Activated CD4-positive, alpha-beta T cell treated with anti-CD3 and anti-CD28 coated beads, Interleukin-2, amount 50 U/mL, for 24 hours (primary cell): ENCODE measurements at places on chromosomes 5 and 9.

DNA sequence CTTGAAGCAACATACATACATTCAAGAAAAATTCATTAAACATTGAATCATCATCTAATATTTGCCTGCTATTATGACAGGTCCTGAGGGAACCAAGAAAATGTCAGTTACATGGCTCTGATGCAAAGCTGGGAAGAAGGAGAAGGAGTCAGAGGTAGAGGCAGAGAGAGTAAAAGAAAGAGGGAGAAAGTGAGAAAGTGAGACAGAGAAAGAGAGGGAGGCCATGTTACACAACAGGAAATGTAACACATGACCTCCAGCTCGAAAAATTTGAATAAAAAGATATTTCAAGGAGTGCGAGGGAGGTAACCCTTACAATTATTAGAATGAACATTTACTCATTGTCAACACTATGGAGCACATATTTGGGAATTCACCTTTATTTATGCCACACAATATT is 189.7 kb downstream of the PDE4D start:
- no peak for DNase-seq

DNA sequence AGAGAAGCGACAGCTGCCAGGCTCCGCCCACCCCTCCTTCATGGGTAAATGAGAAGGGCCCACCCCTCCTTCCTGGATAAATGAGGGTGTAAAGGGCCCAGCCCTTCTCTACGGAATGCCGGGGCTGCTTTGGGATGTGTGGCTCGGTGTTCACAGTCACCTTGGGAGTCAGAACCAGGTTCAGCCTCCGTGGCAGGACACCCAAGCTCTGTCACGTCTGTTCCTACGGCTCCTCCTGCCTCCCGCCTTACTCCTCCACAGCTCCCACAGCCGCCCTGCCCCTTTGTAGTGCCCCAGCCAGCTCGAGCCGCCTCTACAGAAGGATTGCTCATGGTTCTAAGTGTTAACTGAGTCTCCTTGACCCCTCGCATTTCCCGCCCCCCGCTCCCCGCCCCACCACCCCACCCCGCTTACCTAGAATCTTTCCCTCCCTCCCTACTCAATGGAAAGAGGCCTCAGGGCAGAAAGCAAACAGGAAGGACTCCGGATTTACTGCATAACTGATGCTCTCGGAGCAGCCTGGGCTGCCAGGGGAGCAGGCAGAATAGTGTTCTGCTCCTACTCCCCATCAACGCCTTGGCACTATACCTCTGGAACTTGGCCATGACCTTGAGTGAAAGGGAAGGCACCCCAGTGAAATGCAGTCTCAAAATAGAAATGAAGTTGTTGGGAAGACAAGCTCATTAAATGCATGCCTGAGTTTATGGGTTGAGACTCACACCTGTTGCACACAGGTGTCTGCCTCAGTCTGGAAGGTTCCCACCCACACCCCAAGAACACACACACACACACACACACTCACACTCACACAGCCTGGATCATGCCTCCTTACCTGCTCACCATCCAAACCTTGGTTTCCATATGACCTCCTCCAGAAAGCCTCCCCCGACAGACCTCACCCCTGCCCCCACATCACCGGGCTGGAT is 59.6 kb downstream of the NEURL1B start:
- no peak for DNase-seq

DNA sequence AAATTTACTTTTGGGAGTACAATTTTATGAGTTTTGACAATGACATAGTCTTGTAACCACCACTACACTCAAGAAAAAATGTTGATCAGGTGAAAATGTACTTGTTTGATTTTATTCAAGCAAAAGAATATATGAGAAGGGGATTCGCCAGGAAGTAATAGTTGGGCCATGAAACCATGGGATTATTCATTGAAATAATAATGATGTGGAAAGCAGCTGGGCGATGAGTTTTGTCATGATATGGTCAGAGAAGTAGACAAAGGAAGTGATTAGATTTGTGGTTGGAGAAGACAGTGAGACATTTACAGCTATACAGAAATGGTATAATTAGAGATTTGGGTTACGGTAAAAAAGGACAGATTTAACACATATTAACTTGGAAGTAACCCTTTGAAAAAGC is 11.2 kb downstream of the HMGCR start:
- no peak for DNase-seq

DNA sequence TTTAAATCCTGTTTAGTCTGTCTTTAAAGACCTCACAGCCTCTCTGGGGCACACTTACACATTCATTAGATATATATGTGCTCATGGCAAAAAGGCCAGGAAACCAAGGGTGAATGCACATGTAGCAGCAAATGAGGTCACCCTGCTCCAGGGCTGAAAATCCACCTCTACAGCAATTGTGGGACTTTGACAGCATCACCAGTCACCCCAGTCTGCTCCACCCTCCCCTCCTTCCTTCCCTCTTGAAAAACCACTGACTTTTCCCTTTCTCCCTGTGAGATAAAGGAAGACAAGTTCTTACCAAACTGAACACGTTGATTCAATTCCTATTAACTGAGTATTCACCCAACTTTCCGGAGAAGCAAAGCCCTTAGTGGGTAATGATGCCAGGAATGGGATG is 15.2 kb upstream of the SH3RF2 start:
- DNase-seq: no peak

DNA sequence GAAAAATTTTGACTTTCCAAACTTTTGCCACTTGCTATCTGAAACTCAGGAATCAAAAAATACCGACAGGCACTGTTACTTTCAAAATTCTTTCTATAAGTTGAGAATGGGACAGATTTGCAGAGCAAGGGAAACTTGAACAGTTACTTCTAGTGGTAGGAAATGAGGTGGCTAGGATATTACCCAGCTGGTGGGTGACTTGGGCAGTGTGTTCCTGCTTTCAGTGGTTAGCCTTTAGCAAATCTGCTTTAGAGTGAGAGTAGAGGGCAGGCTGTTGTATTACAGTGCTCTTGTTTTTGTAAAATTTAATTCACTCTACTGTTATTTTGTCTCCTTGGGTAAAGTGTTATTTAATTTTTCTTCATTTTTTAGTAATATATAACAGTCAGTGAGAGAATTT is 40.2 kb upstream of the ROPN1L start:
- no peak for DNase-seq

DNA sequence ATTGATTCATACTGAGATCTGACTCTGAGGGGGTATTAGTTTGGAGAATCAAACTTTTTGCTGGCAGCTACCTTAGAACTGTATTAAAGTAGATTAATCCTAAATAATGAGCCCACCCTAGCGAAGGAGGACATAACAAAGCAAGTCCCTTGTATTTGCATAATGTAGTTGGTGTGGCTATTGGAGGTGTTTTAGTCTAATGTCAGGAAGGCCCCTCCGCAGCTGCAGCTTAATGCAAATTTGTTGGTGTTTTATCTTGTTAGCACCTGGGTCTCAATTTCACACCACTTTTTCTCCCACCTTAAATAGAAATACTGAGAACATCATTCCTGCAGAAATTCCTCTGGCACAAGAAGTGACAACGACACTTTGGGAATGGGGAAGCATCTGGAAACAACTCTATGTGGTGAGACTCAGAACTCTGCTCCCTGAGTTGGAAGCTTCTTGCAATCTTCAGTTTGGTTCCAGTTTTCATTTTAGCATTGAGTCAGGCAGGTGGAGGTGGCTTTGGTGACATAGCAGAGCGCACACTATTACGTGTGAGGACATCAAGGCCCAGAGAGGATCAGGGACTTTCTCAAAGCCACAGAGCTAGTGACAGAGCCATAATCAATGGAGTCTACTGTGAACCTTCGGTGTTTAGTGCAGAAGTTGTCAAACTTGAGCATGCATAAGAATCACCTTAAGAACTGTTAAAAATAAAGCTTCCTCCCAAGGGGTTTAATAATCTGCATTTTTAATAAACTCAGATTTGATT is 33.9 kb downstream of the DOCK2 start:
- DNase-seq: no peak

- DNase-seq: no peak
Observed at GRCh38 chr9:30815585-30815984, 1568.9 kb upstream of the ACO1 start.

DNA sequence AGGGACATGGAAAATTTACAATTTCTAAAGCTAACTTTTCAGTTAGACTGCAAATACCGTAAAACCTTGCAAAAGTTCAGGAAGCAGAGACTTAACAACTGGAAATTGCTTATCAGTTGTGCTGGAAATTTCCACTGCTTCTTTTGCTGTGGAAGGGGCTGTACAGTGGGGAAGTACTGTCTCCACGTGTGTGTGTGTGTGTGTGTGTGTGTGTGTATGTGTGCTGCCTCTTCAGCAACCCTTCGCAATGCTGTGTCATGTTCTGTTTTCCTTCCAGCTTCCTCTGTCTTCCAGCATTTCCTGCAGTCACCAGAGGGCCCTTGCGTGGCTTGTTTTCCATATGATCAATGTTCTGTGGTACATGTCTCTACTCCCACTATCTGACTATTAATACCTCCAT is 87.5 kb upstream of the RANBP3L start:
- no peak for DNase-seq

- no peak for DNase-seq
Observed at GRCh38 chr9:33393581-33393980, 8.8 kb downstream of the AQP7 start.

GRCh38 chr9:89695441-89695891 is 90.7 kb downstream of the GADD45G start:
- no peak for DNase-seq

DNA sequence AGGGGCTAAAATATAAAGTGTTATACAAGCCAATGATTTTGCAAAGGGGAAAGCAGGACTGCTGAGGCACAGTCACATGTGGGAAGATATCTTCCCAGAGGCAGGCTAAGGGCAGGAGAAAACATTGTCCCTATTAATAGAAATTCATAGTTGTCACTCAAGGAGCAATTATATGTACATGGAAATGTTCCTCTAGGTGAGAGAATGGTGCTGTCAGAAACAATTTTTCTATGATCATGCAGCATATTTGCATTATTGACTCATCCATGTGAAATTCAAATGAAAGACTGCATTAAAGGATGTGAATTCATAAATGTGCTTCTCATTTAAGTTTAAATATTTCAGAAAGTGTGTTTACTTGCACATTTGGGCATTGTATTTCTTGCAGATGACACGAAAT is 775.9 kb upstream of the CDH9 start:
- no peak for DNase-seq

- DNase-seq: no peak
Observed at GRCh38 chr9:134693641-134694367, 52.2 kb downstream of the COL5A1 start.
